CD4-positive, alpha-beta T cell treated with Interleukin-12 subunit alpha and Interleukin-12 subunit beta, for 1 hour (primary cell): ENCODE measurements at places on chromosomes 6 and 20.

- peak; percentile 61 for DNase-seq
Measured at GRCh38 chr6:45930420-45931040, 85.1 kb downstream of the CLIC5 start.

DNA sequence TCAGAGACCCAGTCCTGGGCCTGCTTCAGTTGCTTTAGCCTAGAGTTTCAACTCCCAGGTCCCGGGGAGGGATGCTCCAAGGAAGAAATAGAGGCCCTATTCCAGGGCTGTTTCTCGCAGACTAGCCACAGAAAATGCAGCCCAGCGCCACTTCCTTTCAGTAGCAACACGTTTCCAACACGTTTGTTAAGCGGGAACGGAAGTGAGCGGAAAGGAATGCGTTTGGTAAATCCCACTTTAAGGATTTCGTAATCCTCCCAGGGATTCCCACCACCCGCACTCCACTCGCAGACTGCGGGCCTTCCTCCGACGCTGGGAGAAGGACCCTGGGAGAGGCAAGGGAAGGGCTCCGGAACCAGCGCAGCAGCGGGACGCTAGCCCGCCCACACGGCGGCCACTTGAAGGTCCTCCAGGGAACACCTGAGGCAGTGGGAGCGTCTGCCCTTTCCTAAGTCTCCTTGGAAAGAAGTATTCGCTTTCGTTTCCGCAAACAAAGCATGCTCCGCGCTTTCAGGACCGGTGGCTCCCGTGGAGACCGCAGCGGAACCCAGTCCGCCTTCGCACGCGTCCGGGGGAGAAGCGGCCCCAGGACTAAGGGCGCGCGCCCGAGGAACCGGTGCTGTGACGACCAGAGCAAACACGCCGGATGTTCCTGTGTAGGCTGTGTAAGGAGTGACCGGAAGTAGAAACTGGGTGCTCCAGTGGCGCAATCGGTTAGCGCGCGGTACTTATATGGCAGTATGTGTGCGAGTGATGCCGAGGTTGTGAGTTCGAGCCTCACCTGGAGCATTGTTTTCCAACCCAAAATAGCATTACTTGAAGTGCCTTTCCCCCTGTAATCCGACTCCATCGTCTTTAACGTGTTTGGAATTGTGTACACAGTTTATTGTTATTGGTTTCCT lies 227.6 kb upstream of the PRSS16 start:
- peak; percentile 44 for DNase-seq

- no peak for DNase-seq
Measured at GRCh38 chr6:7899101-7899888, 11.3 kb downstream of the TXNDC5 start.

GRCh38 chr20:46012921-46013320 lies 4.2 kb downstream of the MMP9 start:
- no peak for DNase-seq

- no peak for DNase-seq
Measured at GRCh38 chr6:53539561-53539960, 5.3 kb downstream of the GCLC start.
